Effector memory CD4-positive, alpha-beta T cell (primary cell): ENCODE measurements at places on chromosomes 12 and 14.
A peak's percentile ranks its signal among the peaks of the same experiment; 100 is the strongest.

DNA sequence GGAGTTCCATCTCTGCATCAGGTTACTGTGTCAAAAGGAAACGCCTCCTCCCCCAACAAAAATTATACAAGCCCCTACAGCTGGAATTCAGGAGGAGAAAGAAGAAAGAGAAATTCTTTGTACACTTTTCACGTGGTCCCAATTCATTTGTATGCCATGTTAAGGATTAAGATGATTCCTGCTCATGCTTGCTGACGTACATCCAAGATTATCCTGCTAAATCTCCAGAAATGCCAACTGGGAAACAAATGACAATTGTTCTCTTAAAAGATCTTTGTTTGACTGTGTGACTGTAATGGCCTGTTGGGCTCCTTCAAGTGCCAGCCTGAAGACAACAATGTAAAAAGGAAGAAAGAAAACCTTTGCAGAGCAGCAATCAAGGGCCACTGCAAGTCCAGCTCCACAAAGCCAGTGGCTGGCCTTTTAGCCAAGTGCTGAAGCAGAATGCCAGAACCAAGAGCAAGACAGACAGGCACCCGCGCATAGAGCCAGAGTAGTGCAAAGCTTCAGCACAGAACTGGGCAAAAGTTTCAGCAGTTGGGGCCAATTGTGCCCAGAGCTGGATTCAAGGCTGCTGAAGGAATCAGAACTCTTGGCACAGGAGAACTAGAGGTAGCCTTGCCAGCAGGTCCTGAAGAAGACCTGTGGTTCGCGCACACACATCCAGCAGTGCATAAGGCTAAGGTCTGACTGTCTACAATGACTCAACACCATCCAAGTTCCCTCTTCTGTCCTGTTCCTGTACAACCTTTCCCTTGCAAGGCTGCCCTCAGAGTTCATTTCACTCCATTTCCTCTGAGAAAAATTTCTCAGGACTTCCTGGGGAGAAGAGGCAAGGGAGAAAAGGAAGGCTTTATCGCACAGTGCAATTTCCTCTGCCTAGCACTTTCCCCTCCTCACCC, 209.7 kb upstream of the BMP4 start:
- no peak for DNase-seq

GRCh38 chr14:50501642-50502041, 30.7 kb downstream of the MAP4K5 start:
- no peak for DNase-seq

DNA sequence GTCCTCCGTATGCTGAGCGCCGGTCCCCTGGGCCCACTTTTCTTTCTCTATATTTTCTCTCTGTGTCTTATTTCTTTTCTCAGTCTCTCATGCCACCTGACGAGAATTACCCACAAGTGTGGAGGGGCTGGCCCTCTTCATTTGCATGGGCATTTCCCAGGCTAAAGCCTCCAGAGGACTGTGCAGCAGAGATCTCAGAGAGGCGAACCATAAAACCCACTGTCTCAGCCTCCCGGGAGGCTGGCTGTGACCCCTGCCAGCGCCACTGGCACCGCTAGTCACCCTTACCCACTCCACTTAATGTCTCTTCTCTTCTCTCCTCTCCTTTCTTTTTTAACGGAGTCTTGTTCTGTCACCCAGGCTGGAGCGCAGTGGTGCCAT, 7.1 kb upstream of the SERPINA9 start:
- DNase-seq, result no peak

DNA sequence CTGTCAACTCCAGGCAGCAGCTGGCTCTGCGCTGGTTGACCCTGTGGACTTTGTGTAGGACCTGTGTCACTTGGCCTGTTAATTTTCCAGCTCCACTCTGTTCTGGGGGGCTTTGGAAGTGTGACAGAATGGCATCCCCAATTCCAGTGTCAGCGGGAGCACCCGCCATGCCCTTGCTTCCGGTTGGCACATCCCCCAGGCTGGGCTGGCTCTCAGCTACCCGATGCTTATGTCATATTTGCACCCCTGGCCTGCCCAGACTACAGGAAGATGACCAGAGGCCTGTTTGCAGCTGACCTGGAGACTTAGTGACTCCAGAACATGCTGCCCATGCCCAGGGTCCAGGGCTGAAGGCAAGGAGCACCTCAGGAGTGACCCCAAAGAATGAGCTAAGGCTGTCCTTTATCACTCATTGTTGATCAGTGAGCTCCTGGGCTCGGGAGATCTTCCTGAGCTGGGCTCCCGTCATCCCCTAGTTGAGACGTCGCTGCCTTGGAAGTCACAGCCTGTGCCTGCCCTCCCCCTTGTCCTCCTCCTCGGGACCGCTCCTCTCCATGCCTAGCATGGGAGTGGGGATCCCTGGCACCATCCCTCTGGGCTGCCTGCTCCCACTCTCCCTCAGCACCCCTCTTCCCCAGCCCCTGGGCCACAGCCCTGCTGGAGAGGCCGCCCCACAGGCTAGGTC, 163.4 kb upstream of the RTL1 start:
- DNase-seq, result no peak

GRCh38 chr12:110677206-110677911, 11.6 kb downstream of the HVCN1 start:
- no peak for DNase-seq

GRCh38 chr12:117036046-117036445, 63.2 kb downstream of the TESC start:
- DNase-seq, result no peak

- DNase-seq, result no peak
Observed at GRCh38 chr12:113422030-113422885, at the start of gene SDSL. TSS of gene SDSL (plus strand) at chr12:113422380. CDS start at chr12:113427983, 5,603 bp downstream.

GRCh38 chr12:102869571-102869970, 47.5 kb downstream of the PAH start:
- DNase-seq, result no peak

- DNase-seq, result no peak
Observed at GRCh38 chr12:104958805-104959334, 780 bp upstream of the SLC41A2 start.

GRCh38 chr14:77037938-77038568, 9.5 kb upstream of the IRF2BPL start:
- DNase-seq, result peak; percentile 55

DNA sequence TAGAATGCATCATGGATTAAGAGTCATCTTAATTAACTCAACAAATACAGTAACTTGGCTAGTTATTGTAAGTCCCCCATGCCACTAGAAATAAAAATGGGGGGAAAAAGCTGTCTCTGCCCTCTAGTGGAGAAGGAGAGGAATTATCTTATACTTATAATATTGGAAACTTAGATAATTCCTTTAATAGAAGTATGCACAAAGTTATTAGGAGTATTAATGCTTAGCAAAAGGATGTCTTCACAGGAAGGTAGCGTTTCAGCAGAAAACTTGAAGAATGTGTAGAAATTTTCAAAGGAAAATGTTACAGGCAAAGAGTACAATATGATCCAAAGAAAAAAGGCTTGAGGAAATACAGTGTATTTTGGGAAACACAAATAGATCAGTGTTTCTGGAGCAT, 19.8 kb downstream of the OR5AU1 start:
- DNase-seq, result no peak

GRCh38 chr12:44157359-44157758, 321.5 kb downstream of the TMEM117 start:
- DNase-seq, result no peak

DNA sequence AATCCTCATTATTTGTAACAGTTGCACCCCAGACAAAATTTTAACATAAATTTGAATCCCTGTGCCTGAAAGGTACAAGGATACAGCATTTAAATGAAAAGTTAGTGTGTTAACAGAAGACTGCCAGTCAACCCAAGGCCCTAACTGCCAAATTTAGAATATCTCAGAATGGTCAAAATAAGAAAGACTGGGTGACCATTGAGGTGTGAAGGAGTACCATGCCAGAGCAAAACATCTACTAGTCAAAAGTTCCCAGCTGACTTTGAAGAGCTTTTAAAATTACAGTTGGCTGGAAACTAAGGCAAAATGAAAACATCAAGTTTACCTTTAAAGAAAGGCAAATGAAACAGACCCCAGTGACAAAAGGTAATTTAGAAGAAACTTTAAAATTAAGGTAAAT, 18.4 kb downstream of the SAV1 start:
- DNase-seq, result no peak

- no peak for DNase-seq
Observed at GRCh38 chr12:81095501-81096232, 17.8 kb downstream of the ACSS3 start.

DNA sequence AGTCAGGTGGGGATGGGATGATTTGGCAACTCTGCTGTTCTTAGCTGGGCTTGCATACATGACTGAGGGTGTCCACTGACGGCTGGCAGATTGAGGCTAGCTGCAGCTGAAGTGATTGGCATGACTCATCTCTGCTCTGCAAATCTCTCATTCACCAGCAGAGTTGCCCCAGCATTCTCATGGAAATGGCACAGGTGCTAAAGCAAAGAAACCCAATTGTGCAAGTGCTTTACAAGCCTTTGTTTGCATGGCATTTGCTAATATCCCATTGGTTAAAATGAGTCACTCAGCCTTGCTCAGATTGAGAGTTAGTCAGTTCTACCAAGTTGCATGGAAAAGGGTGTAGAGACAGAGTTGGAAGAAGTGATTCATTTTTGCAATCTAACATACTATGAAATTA, 389.7 kb upstream of the FAR2 start:
- no peak for DNase-seq

GRCh38 chr14:59347915-59348314, 117.3 kb downstream of the GPR135 start:
- DNase-seq, result no peak

- no peak for DNase-seq
Observed at GRCh38 chr12:99079811-99080210, 434.7 kb downstream of the APAF1 start.

GRCh38 chr12:126537961-126538530, 1472.8 kb downstream of the AACS start:
- no peak for DNase-seq

DNA sequence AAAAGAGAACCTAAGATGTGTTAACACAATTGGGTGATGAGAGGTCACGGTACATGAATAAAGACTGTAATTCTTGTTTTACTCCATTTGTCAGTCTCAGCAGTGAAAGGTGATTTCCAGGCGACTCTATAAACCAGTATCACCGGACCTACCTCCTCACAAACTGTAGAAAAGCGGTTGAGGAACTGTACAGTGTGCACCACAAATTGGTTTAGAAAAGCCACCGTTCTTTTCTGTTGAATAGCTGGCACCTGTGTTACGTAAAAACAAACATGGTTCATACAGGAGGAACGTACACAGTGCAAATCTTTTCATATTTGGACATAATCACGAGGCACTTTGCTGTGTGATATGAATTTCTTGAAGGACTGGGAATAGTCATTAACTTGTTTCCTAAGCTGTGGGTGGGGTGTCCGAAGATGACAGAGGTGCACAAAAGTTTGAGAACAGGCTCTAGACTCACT, 663 bp downstream of the WASHC3 start:
- DNase-seq, result no peak

GRCh38 chr12:89702503-89702902, 6.1 kb downstream of the ATP2B1 start:
- DNase-seq, result no peak

GRCh38 chr14:69298131-69299071, 38.4 kb downstream of the GALNT16 start:
- DNase-seq, result no peak

- DNase-seq, result no peak
Observed at GRCh38 chr12:78407722-78408121, 456.9 kb upstream of the SYT1 start.

GRCh38 chr12:42484996-42485395, 104.5 kb downstream of the PRICKLE1 start:
- DNase-seq, result no peak

GRCh38 chr14:56417173-56417572, 162.4 kb upstream of the TMEM260 start:
- DNase-seq, result no peak

GRCh38 chr12:50934981-50935807, 17.1 kb upstream of the HIGD1C start:
- DNase-seq, result no peak

GRCh38 chr12:122423258-122424165, 1.0 kb upstream of the CLIP1 start:
- no peak for DNase-seq

DNA sequence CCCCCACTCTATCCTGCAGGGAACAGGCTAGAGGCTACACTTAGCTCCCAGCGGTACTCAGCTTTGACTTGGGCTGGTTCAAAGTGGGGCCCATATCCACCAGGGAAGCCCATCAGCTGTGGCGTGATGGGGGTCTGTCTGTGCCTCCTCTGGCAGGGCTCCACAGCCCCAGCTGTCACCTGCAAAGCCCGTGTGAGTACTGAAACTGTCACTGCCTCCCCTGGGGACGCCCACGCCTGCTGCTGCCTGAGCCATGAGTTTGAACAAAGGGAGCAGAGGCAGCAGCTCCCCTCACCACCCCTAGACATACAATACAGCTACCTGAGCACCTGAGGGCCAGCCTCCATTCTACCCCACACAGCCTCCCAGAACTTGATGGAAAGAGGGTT, 5.0 kb downstream of the REM2 start:
- DNase-seq, result no peak

DNA sequence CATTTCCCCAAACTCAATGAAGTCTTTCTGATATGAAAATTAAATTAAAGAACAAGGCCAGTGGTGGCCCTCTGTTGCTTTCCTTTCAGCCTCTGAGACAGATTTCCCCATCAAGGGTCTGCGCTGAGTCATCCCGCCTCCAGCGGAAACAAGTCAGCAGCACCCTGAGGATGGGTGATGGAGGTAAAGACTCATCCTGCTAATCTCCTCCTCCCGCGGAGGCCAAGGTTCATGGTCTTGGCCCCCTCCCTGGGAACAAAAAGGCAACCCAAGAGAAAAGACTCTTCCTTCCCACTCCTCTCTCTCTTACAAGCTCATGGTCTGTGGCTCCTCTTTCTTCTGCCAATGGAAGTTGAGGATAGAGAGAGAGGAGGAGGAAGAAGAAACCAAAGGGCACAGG, 9.0 kb upstream of the NUMB start:
- DNase-seq, result no peak

DNA sequence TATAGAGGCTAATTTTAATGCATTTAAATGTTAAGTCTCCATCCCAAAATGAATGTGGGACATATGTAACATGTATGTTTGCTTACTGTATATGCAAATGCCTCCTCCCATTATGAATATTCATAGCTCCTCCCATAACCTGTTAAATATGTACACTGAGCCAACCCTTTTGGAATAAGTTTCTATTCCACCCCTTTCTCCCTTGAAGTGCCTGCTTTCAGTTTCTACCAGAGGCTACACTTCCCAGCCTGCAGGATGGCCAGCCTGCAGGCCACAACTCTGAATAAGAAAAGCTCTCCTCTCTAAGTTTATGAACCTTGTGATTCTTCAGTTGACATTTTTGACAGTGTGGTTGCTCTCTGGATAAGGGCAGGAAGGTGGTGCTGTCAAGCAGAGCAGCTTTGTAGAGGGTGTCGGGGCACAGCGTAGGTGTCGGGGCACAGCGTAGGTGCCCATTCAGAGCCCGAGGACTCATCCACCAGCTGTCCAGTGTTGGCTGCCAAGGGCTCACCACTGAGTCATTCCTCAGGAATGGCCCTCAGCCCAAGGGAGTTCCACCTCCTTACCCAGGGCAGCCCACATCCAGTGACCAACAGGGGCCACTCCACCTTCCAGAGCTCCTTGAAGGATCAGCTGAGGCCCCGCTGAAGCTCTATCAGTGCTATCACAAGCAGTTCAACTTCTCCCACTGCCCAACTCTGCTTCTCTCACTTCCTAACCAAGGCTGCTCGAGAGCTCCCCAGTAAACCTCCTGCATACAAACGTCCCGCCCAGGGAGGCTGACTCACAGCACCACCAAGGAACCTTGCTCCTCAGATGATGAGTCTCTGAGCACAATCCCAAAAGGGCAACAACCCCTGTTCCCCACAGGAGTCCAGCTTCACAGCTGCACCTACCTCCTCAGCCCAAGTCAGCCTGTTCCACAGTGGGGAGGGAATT, 31.4 kb downstream of the VWF start:
- DNase-seq, result no peak
